ENCODE measurements at places on chromosomes 3 and 15.

DNA sequence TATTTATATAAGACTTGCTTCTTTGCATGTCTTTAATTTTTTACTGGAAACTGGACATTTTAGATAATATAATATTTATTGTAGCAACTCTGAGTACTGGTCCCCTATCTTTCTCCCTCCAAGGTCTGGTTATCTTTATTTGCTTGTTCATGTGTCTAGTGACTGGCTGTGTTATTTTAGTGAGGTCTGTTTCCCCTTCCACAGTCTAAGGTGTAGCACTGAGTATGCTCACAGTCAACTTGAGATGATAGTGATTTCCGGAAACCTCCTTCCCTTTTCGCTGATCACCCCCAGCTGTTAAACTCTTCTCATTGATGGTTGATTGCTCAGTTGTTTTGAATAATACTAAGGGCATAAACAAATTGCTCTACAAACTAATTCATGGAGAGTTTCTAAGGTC, 37.0 kb downstream of the PCNP start:
- no peak for DNase-seq

GRCh38 chr15:82850731-82851130, 41.3 kb downstream of the WHAMM start:
- DNase-seq: no peak

- DNase-seq: no peak
These were observed 43.4 kb downstream of the TFDP2 start for GRCh38 chr3:142105991-142106390.

- no peak for DNase-seq
These were observed 169.9 kb upstream of the CTNNB1 start for GRCh38 chr3:41029356-41029755.

- no peak for DNase-seq
These were observed 79.9 kb downstream of the GTPBP8 start for GRCh38 chr3:113070681-113071113.

DNA sequence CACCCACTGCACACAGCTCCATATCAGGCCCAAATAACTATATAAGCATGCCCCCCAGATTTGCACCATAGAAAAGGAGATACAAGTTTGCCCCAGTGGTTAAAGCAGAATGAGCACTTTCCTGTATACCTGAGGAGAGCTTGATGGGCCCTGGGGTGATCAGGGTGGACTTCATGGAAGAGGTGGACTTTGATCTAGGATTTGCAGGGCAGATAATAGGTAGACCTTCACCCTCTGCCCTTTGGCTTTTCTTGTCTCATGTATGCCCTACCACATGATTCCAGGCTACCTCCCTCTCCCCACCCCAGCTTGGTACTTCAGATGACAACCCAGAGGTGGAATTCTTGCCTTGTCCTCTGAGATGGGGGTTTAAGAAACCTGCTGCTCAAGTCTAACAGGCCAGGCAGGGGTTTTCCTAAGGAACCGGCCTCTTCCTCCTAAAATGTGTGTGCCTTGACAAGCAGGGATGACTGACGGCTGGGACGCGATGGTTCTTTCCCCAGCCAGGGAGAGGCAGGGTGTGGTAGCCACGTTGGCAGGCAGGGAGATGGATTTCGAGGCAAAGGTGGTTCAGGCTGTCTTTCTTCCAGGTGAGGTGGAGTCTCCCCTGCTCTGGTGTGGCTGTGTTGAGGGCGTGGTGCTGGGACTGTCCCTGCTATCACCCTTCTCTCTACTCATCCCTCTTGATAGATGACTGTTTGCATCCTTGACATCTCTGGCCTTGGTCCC, 6.6 kb upstream of the RHCG start:
- DNase-seq: no peak
